Left lung (tissue), 14 donors: ENCODE measurements at places on chromosomes 2 and 18. TPM values are rescaled to one million over a fixed set of nuclear protein-coding genes. Genes with fewer than 3 reads are reported as not detected.
A peak's percentile ranks its signal among the peaks of the same experiment; 100 is the strongest.

DNA sequence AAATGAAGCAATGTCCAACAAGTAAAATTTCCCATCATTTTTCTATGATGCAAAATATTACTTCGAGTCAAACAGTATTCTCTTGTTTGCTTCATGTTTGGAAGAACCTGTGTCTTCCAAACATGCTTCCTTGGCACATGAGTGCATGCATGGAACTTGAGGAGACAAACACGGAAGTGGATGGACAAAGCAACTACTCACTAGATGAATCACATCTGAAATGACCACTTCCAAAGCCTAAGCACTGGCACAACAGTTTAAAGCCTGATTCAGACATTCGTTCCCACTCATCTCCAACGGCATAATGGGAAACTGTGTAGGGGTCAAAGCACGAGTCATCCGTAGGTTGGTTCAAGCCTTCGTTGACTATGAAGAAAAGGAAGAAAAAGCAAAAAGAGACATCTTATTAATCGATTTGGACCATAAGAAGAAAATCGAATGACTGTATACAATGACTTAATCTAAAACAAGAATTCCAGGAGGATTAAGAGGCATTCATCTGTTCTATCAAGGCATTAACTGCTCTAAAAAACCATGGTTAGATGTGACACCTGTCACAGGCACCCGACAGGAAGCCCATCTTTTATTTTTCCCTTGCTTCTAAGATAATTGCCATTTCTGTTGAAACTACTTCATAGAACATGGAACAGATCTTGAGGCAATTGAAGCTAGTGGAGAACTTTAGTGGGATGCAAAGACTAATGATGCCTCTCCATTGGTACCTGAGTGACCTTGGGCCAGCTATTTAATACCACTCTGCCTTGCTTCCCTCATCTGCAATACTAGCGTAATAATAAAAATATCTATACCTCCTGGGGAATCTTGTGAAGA, 56.0 kb downstream of the ATIC start:
- H3K27ac ChIP-seq: no peak overlapping the region
- H3K36me3 ChIP-seq: peaks cover 3% of the 10 kb centered on the region
- DNase-seq: no peak
- H3K4me3 ChIP-seq: no peak overlapping the region
- no peaks in the 10 kb centered on the region for H3K4me1 ChIP-seq
- H3K27me3 ChIP-seq: no peaks in the 10 kb centered on the region

- no peaks in the 10 kb centered on the region for H3K27me3 ChIP-seq
- no peak overlapping the region for H3K4me3 ChIP-seq
- no peak for DNase-seq
Measured at GRCh38 chr2:165718610-165719210, 75.3 kb downstream of the GALNT3 start.

The SNORC gene
- 3.6 TPM for total RNA-seq

The TUBB8B gene
- not detected for total RNA-seq

DNA sequence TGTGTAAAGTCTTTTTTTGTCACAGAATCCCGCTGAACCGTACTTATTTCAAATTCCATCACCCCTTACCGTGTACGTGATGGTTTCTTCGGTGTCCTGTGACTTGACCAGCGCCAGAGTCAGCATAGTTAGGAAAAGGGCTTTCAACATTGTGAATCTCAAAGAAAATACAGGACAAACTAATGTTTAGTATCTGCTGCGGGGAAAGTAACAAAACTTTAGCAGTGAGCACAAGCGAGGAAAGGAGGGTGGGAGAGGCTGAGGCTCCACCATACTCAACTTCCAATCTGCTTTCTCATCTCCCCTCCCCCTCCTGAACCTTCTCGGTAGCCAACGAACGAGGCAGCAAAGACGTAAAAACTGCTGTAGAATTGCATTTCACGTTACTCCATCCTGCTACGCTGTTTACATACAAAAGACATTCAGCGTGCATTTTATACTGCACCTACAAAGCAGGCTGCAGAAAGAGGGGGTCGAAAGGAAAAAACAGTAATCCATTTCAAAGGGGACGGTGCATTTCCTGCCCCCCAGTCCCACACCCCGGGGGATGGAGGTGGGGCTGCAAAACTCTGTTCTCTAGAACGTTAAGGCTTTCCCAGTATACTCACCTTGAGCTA, 1.2 kb downstream of the EFEMP1 start:
- H3K27ac ChIP-seq: no peak overlapping the region
- H3K4me3 ChIP-seq: peak overlapping the region; percentile 40
- H3K36me3 ChIP-seq: no peaks in the 10 kb centered on the region
- no peak for DNase-seq
- no peaks in the 10 kb centered on the region for H3K4me1 ChIP-seq
- H3K27me3 ChIP-seq: peaks cover 43% of the 10 kb centered on the region
